ENCODE measurements at places on chromosomes 13 and 19.

DNA sequence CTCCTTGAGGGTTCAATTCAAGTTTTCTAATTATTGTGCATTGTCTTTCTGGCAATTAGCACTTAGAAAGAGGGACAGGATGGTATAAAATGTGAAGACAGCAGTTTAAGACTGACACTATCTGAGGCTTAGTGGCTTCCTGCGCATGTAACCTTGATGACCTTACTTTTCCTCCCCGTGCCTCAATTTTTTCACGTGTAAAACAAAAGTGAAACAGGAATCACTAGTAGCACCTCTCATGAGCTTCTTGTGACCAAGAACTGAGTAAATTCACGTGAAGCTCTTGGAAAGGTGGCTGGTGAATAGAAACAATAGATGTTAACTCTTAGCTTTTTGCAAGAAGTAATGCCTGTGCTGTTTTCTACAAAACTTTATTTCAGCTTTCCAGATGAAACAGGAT lies 233.9 kb downstream of the LMO7 start:
- H3K4me3 ChIP-seq, result peak overlapping the region; percentile 56
- DNase-seq, result peak; percentile 53
- H3K27ac ChIP-seq, result no peak overlapping the region
- no peaks in the 10 kb centered on the region for H3K4me1 ChIP-seq
- H3K27me3 ChIP-seq, result peaks cover 1% of the 10 kb centered on the region
- no peaks in the 10 kb centered on the region for H3K36me3 ChIP-seq

- H3K27me3 ChIP-seq, result peaks cover 8% of the 10 kb centered on the region
- no peak for DNase-seq
- no peak overlapping the region for H3K27ac ChIP-seq
- peaks cover 17% of the 10 kb centered on the region for H3K4me1 ChIP-seq
Observed at GRCh38 chr19:5293612-5294378, 46.8 kb downstream of the PTPRS start.

DNA sequence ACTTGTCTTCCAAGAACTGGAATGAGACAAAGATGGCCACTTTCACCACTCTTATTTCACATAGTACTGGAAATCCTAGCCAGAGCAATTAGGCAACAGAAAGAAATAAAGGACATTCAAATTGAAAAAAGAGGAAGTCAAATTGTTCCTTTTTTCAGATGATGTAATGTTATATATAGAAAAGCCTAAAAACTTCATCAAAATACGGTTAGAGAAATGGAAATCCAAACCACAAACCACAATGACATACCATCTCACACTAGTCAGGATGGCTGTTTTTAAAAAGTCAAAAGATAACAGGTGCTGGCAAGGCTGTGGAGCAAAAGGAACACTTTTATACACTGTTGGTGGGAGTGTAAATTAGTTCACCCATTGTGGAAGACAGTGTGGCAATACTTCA lies 113.3 kb upstream of the SPRY2 start:
- no peak overlapping the region for H3K4me3 ChIP-seq
- H3K27me3 ChIP-seq, result no peaks in the 10 kb centered on the region
- H3K36me3 ChIP-seq, result no peaks in the 10 kb centered on the region
- H3K4me1 ChIP-seq, result no peaks in the 10 kb centered on the region
- no peak overlapping the region for H3K27ac ChIP-seq

GRCh38 chr13:113627136-113627535 lies 30.9 kb downstream of the ATP4B start:
- no peaks in the 10 kb centered on the region for H3K4me1 ChIP-seq
- no peak for DNase-seq
- H3K27me3 ChIP-seq, result no peaks in the 10 kb centered on the region
- peaks cover 19% of the 10 kb centered on the region for H3K36me3 ChIP-seq

DNA sequence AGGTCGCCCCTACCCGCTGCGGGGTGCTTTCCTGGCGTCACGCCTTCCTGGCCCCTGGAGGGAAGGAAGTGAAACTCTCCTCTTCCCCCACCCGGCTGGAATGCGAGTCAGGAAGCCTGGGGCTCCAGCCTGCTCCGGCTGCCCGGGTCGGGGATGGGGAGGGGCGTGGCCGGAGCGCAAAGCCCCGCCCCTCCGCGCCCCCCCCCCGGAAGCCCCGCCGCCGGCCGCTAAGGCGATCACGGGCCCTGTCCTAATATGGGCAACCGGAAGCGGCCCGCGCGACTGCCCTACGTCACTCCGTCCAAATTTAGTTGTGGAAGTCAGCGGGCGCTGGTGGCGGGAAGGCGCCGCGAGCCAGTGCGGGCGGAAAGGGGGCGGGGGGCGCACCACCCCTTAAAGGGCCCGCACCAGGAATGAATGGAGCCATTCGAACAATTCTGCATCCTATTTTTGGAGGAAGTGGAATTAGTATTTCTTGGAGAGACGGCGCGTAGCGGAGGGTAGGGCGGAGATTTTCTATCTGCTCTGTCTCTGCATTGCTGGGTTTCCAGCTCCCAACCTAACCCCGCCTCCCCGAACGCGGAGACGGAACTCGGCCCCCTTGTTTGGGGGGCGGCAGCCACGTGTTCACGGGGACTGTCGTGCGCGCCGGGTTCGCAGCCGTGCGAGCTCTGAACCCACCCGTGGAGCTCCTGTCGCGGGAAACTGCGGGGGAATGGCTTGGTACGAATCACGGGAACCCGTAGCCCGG lies 1.6 kb downstream of the IER2 start:
- peaks cover 53% of the 10 kb centered on the region for H3K4me1 ChIP-seq
- H3K4me3 ChIP-seq, result peak overlapping the region; percentile 98
- DNase-seq, result peak; percentile 94
- H3K27ac ChIP-seq, result peak overlapping the region; percentile 97
- no peaks in the 10 kb centered on the region for H3K36me3 ChIP-seq

- no peak overlapping the region for H3K27ac ChIP-seq
- DNase-seq, result no peak
- no peak overlapping the region for H3K4me3 ChIP-seq
- peaks cover 3% of the 10 kb centered on the region for H3K4me1 ChIP-seq
Observed at GRCh38 chr13:39941911-39942551, 286.6 kb downstream of the COG6 start.

DNA sequence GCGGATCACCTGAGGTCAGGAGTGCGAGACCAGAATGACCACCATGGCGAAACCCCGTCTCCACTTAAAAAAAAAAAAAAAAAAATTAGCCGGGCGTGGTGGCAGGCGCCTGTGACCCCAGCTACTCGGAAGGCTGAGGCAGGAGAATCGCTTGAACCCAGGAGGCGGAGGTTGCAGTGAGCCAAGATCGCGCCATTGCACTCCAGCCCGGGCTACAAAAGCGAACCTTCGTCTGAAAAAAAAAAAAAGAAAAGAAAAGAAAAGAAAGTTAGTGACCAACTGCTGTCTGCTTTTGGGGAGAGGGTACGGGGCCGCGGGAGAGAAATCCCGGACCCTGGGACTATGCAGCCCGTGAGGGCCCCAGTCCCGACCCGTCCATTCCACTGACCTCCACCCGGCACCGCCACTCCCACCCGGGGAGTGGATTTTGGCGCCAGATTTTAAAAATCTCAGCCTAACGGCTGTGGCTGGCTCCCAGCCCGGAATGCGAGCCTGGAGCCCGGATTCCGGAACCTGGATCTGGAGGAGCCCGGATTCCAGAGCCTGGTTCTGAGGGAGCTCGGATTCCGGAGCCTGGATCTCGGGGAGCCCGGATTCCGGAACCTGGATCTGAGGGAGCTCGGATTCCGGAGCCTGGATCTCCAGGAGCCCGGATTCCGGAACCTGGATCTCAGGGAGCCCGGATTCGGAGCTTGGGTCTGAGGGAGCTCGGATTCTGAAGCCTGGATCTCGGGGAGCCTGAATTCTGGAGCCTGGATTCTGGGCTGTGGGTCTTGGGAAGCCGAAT lies 6.1 kb upstream of the LMNB2 start:
- DNase-seq, result no peak
- H3K4me1 ChIP-seq, result peaks cover 12% of the 10 kb centered on the region
- no peaks in the 10 kb centered on the region for H3K27me3 ChIP-seq
- no peak overlapping the region for H3K27ac ChIP-seq
- H3K36me3 ChIP-seq, result no peaks in the 10 kb centered on the region

- no peaks in the 10 kb centered on the region for H3K27me3 ChIP-seq
- H3K36me3 ChIP-seq, result no peaks in the 10 kb centered on the region
- no peak for DNase-seq
Observed at GRCh38 chr13:57128909-57129308, 11.8 kb upstream of the PRR20A start.

- no peak overlapping the region for H3K4me3 ChIP-seq
- peaks cover 91% of the 10 kb centered on the region for H3K36me3 ChIP-seq
- no peaks in the 10 kb centered on the region for H3K4me1 ChIP-seq
- H3K27ac ChIP-seq, result no peak overlapping the region
- DNase-seq, result no peak
- no peaks in the 10 kb centered on the region for H3K27me3 ChIP-seq
Observed at GRCh38 chr13:102620516-102620915, 23.7 kb downstream of the TPP2 start.

GRCh38 chr19:17646441-17646840 lies 41.7 kb downstream of the UNC13A start:
- H3K4me1 ChIP-seq, result no peaks in the 10 kb centered on the region
- DNase-seq, result no peak
- no peaks in the 10 kb centered on the region for H3K36me3 ChIP-seq
- H3K4me3 ChIP-seq, result no peak overlapping the region

- DNase-seq, result no peak
- no peak overlapping the region for H3K27ac ChIP-seq
- H3K27me3 ChIP-seq, result peaks cover 18% of the 10 kb centered on the region
- no peak overlapping the region for H3K4me3 ChIP-seq
Observed at GRCh38 chr19:7819337-7819736, 10.7 kb upstream of the EVI5L start.

GRCh38 chr13:52461265-52461664 lies 6.0 kb downstream of the CKAP2 start:
- peaks cover 36% of the 10 kb centered on the region for H3K4me1 ChIP-seq
- H3K27ac ChIP-seq, result peak overlapping the region; percentile 33
- H3K27me3 ChIP-seq, result no peaks in the 10 kb centered on the region
- peaks cover 28% of the 10 kb centered on the region for H3K36me3 ChIP-seq

GRCh38 chr13:36857253-36857652 lies 38.2 kb downstream of the RFXAP start:
- no peak overlapping the region for H3K27ac ChIP-seq
- H3K27me3 ChIP-seq, result peaks cover 2% of the 10 kb centered on the region
- no peak overlapping the region for H3K4me3 ChIP-seq
- H3K4me1 ChIP-seq, result no peaks in the 10 kb centered on the region

GRCh38 chr19:39539165-39539517 lies 820 bp downstream of the EID2 start:
- no peaks in the 10 kb centered on the region for H3K27me3 ChIP-seq
- peak overlapping the region; percentile 92 for H3K27ac ChIP-seq
- DNase-seq, result no peak
- peak overlapping the region; percentile 85 for H3K4me3 ChIP-seq

DNA sequence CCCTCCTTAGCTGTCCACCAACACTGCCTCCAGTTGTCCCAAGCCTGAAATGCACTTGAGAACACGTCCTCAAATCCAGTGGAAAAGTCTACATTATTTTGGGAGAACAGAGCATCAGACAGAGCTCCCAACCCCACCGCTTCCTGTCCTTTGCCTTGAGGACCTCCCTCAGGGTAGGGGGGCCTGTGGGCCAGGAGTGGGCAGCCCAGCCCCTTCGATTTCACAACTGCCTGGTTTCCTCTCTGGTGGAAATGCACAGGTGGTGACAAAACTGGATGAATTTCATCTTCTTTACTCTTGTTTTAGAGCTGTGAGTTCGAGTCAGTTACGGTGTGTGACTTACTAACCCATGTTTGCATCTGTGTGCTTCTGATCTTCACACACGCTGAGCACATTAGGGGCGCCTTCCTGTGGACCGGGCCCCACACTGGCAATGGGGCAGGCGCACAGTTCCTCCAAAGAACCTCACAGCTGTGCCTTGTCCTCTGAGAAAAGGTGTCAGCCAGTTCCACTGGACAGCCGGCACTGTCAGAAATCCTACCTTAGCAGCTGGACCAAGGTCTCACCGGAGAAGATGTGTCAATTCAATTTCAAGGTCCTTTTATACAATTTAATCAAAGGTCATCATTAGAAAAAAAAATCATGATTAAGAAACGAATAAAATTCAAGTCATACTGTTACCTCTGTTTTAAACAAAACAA lies 80.2 kb downstream of the IRS2 start:
- H3K27me3 ChIP-seq, result peaks cover 6% of the 10 kb centered on the region
- H3K4me1 ChIP-seq, result no peaks in the 10 kb centered on the region
- no peaks in the 10 kb centered on the region for H3K36me3 ChIP-seq
- no peak overlapping the region for H3K4me3 ChIP-seq
- no peak for DNase-seq

GRCh38 chr13:30870049-30870884 lies 35.8 kb upstream of the MEDAG start:
- no peaks in the 10 kb centered on the region for H3K36me3 ChIP-seq
- H3K4me3 ChIP-seq, result no peak overlapping the region
- peak; percentile 37 for DNase-seq
- H3K4me1 ChIP-seq, result no peaks in the 10 kb centered on the region
- no peak overlapping the region for H3K27ac ChIP-seq

DNA sequence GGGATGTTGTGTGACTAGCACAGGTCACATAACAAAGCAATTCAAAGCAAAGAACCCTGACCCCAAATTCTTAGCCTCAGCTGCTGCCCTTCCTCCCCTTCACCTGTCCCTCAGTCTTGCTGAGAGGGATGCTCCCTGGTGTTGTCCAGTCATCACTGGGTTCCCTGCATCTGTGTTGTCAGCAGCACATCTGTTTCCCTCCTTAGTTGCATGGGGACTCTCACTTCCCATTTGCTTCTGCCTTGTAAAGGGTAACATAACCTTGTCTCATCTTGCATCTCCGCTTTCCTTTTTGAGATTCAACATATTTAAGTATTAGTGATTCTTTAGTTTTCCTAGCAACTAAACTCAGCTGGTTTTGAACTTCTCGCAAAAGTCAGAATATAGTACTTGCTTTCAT lies 54.0 kb downstream of the SPATA13 start:
- H3K4me3 ChIP-seq, result no peak overlapping the region

GRCh38 chr13:42603571-42603970 lies 29.6 kb downstream of the TNFSF11 start:
- no peaks in the 10 kb centered on the region for H3K36me3 ChIP-seq
- no peak overlapping the region for H3K27ac ChIP-seq
- H3K4me1 ChIP-seq, result no peaks in the 10 kb centered on the region
- DNase-seq, result no peak
- no peaks in the 10 kb centered on the region for H3K27me3 ChIP-seq
- H3K4me3 ChIP-seq, result no peak overlapping the region

DNA sequence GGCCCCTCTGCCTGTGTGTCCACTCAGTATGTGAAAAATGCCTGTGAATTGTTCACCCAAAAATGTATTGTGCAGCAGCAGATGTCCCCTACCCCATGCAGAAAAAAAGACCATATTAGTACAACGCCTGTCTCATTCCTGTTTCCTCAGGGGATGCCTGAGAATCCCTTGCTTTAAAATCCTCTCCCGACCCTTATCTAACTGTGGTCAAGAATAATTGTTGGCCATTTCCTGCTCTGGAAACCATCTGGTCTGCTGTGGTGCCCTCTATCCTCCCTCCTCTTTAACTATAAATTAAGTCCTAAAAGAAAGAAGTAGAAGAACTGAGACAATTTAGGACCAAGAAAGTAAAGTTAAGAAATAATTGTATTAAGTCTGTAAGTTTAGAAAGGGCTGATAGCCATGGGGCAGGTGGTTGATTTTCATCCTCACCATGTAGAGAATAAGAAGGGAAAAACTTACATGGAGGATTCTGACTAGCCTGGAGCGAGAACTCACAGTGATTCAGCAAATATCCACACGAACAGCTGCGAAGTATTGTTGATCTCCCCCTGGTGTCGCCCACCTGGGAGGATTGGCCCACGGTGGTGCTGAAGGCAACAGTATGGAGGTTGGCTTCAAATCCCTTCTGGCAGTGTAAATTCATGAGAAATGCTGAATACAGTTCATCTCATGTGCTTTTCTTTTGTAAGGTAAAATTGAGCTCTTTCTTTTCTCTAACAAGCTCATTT lies 85.6 kb downstream of the COL4A2 start:
- DNase-seq, result no peak
- H3K27me3 ChIP-seq, result no peaks in the 10 kb centered on the region
- no peaks in the 10 kb centered on the region for H3K36me3 ChIP-seq
- no peak overlapping the region for H3K27ac ChIP-seq
- H3K4me1 ChIP-seq, result no peaks in the 10 kb centered on the region

All from CD4-positive, CD25-positive, alpha-beta regulatory T cell (primary cell).